ENCODE measurements at places on chromosomes 1 and 21. TPM values are rescaled to one million over a fixed set of nuclear protein-coding genes. Genes with fewer than 3 reads are reported as not detected.

GRCh38 chr1:198620951-198621824 is 17.7 kb upstream of the PTPRC start:
- H3K4me3 ChIP-seq: no peak overlapping the region
- H3K27me3 ChIP-seq: no peaks in the 10 kb centered on the region
- no peak for DNase-seq
- H3K4me1 ChIP-seq: no peaks in the 10 kb centered on the region

DNA sequence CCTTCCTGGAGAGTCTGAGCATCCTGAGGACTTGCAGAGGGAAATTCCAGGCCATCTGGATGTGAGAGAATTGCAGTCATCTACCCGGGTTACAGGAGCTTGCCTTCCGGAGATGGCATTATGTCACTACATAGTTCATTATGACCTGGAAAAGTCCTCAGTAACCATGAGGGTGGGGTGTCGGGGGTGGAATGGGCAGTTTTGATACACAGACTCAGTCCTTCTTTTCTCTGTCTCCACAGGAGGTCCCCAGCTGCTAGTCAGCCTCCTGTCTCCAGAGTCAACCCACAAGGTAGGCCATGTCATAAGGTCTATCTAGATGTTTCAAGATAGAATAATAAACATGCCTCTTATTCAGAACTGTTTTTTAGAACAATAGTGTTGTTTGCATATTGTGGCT is 268.2 kb upstream of the SGIP1 start:
- H3K36me3 ChIP-seq: no peaks in the 10 kb centered on the region
- DNase-seq: no peak
- H3K4me1 ChIP-seq: peaks cover 2% of the 10 kb centered on the region
- H3K27ac ChIP-seq: no peak overlapping the region
- H3K27me3 ChIP-seq: no peaks in the 10 kb centered on the region
- H3K4me3 ChIP-seq: no peak overlapping the region

- DNase-seq: no peak
- no peaks in the 10 kb centered on the region for H3K36me3 ChIP-seq
- no peak overlapping the region for H3K4me3 ChIP-seq
- no peak overlapping the region for H3K27ac ChIP-seq
- H3K27me3 ChIP-seq: no peaks in the 10 kb centered on the region
These were observed 57.1 kb upstream of the C1orf87 start for GRCh38 chr1:60130703-60131102.

- H3K36me3 ChIP-seq: no peaks in the 10 kb centered on the region
- no peak overlapping the region for H3K4me3 ChIP-seq
- no peaks in the 10 kb centered on the region for H3K4me1 ChIP-seq
- no peak overlapping the region for H3K27ac ChIP-seq
- DNase-seq: no peak
These were observed 295.8 kb downstream of the MATN1 start for GRCh38 chr1:30427545-30427944.

- no peaks in the 10 kb centered on the region for H3K36me3 ChIP-seq
- peak overlapping the region; percentile 60 for H3K27ac ChIP-seq
- no peak for DNase-seq
- no peaks in the 10 kb centered on the region for H3K27me3 ChIP-seq
These were observed 149.3 kb upstream of the KIAA0040 start for GRCh38 chr1:175341631-175342429.

DNA sequence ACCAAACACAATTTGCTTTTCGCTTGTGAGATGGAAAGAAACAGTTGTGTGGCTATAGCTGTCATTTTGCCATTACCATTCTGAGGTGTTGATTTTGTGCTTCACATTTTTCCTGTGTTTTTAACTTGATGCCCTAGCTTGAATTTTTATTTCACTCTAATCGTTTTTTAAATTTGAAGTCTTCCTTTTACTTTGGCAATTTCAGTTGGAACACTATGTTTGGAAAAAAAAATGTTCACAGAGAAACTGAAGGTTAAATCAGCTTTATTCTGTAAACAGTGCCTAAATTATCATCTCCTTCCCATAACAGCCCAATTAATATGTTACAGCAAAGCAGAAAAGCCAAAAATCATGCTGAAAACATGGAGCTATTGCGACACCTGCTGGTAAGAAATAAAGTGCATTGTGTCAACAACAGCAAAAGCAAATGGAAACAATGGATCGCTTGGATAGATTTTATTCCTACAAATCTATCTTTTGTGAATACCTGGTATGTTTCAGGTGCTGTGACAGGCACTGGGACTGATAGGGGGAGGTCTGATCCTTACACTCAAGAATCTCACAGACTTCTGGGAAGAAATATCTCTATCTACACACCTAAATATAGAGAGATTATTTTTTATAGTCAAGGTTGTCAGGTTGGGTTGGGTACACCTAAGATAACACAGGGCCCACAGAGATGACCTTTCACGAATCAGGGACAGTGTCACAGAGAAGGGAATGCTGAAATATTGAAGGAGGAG is 16.2 kb upstream of the ERICH3 start:
- H3K4me1 ChIP-seq: no peaks in the 10 kb centered on the region
- H3K27ac ChIP-seq: no peak overlapping the region
- H3K27me3 ChIP-seq: no peaks in the 10 kb centered on the region
- no peak overlapping the region for H3K4me3 ChIP-seq
- DNase-seq: peak; percentile 40

- H3K4me3 ChIP-seq: no peak overlapping the region
- no peaks in the 10 kb centered on the region for H3K27me3 ChIP-seq
- no peak overlapping the region for H3K27ac ChIP-seq
- no peaks in the 10 kb centered on the region for H3K36me3 ChIP-seq
- DNase-seq: no peak
These were observed 67.6 kb upstream of the GUCA2B start for GRCh38 chr1:42085596-42085995.

- no peaks in the 10 kb centered on the region for H3K36me3 ChIP-seq
- no peaks in the 10 kb centered on the region for H3K4me1 ChIP-seq
- no peaks in the 10 kb centered on the region for H3K27me3 ChIP-seq
- DNase-seq: no peak
These were observed 141.9 kb upstream of the MAP1LC3C start for GRCh38 chr1:242140836-242141235.

GRCh38 chr1:109529881-109530456 is 9.7 kb upstream of the GPR61 start:
- no peak overlapping the region for H3K4me3 ChIP-seq
- no peaks in the 10 kb centered on the region for H3K27me3 ChIP-seq
- H3K36me3 ChIP-seq: no peaks in the 10 kb centered on the region

DNA sequence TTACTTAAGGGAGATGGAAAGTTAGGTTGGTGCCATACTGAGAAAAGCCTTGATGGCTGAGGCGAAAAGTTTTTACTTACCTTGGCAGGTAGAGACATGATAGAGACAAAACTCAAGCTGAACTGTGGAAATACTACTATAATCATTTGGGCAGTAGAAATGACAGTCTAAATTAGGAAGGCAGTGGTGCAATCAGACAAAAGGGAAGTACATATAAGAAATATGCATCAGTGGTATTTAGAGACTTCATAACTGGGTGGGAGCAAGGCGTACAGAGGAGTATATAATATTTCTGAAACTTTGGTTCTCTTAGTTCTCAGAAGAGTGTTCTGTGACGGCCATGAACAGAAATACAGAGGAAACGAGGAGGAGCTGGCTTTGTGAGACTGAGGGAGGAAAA is 2.4 kb upstream of the CEP350 start:
- no peak overlapping the region for H3K4me3 ChIP-seq
- H3K27ac ChIP-seq: no peak overlapping the region
- H3K4me1 ChIP-seq: peaks cover 16% of the 10 kb centered on the region
- no peaks in the 10 kb centered on the region for H3K27me3 ChIP-seq

DNA sequence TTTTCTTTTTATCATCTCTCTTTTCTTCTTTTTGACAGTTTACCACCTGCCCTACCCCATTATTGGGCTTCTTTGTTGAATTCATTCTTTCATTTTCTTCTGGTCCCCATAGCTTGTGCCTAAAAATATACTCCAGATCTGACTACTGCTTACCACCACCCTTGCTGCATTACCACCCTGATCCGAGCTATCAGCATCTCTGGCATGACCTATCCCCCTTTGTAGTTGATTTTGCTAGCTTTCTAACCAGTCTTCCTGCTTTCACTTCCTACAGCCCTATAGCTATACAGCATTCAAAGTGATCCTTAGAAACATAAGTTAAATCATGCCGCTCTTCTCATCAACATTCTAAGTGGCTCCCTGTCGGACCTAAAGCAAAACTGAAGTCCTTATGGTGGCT is 59.4 kb upstream of the MPC2 start:
- H3K27me3 ChIP-seq: no peaks in the 10 kb centered on the region
- H3K36me3 ChIP-seq: peaks cover 19% of the 10 kb centered on the region
- H3K4me3 ChIP-seq: no peak overlapping the region
- no peak overlapping the region for H3K27ac ChIP-seq
- peaks cover 6% of the 10 kb centered on the region for H3K4me1 ChIP-seq

DNA sequence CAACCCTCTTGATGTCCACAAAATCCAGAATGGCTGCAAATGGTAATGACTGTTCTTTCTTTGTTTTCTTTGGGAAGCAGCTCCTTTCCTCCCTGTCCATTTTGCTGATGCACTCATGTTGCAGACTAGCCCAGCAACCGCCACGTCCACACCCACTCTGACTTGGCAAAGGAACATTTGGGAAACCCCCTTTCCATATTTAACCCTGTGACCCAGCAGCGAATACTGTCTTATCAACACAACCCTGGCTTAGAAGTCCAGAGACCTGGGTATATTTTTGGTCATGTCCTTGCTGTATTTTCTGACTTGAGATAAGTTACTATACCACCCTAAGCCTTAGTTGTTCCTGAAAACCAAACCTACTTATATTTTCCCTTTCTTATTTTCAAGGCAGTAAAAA is 18.1 kb upstream of the SHE start:
- H3K27ac ChIP-seq: no peak overlapping the region
- H3K4me1 ChIP-seq: peaks cover 11% of the 10 kb centered on the region
- H3K36me3 ChIP-seq: no peaks in the 10 kb centered on the region
- H3K4me3 ChIP-seq: no peak overlapping the region
- DNase-seq: no peak

DNA sequence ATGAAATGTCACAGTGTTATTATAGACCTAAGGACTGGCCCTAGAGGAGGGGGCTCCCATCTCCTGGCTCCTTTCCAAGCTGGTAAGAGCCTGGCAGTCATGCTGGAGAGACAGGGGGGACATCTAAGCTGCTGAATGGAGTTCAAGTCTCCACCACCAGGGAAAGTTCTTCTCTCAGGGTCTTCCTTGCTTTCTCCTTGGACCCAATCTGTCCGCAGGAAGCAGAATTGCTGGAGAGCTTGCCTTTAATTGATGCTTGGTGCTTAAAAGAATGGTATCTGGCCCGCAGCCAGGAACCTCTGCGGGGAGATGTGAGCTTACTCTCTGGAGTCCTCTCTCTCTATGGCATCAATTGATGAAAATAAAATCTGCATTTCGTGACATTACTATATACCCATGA is 25.1 kb downstream of the IRF2BP2 start:
- no peaks in the 10 kb centered on the region for H3K27me3 ChIP-seq
- DNase-seq: no peak
- H3K4me1 ChIP-seq: peaks cover 32% of the 10 kb centered on the region
- H3K4me3 ChIP-seq: no peak overlapping the region

DNA sequence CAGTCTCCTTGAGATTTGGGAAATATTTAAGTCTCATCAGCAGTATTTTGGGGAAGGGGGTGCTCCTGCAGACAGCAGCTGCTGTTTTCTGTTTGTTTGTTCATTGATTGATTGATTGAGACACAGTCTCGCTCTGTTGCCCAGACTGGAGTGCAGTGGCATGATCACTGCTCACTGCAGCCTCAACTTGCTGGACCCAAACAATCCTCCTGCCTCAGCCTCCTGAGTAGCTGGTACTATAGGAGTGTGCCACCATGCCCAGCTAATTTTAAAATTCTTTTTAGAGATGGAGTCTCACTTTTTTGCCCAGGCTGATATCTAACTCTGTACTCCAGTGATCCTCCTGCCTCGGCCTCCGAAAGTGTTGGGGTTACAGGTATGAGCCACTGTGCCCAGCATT is 18.2 kb downstream of the UCK2 start:
- H3K36me3 ChIP-seq: no peaks in the 10 kb centered on the region
- no peak overlapping the region for H3K4me3 ChIP-seq
- no peaks in the 10 kb centered on the region for H3K4me1 ChIP-seq
- H3K27me3 ChIP-seq: no peaks in the 10 kb centered on the region
- DNase-seq: no peak
- no peak overlapping the region for H3K27ac ChIP-seq

DNA sequence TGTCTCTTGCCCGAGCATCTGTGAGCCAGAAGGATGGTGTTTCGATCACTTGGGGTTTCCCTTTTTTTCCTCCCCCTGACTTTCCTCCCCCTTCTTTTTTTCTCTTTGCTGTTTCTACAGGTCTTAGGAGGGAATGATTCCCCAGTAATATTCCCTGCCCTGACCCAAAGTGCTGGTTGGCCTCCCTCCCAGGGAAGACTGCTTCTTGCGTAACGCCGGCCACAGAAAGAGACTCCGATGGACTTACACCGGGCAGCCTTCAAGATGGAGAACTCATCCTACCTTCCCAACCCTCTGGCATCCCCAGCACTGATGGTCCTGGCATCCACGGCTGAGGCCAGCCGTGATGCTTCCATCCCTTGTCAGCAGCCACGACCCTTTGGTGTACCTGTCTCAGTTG is 6.8 kb downstream of the RNF220 start:
- no peak for DNase-seq
- no peak overlapping the region for H3K27ac ChIP-seq
- H3K27me3 ChIP-seq: peaks cover 44% of the 10 kb centered on the region
- H3K4me3 ChIP-seq: no peak overlapping the region
- H3K4me1 ChIP-seq: peaks cover 9% of the 10 kb centered on the region

- H3K4me1 ChIP-seq: no peaks in the 10 kb centered on the region
- DNase-seq: no peak
- H3K27me3 ChIP-seq: peaks cover 5% of the 10 kb centered on the region
- H3K36me3 ChIP-seq: no peaks in the 10 kb centered on the region
- no peak overlapping the region for H3K27ac ChIP-seq
These were observed 31.5 kb downstream of the OLIG1 start for GRCh38 chr21:33101300-33101911.

DNA sequence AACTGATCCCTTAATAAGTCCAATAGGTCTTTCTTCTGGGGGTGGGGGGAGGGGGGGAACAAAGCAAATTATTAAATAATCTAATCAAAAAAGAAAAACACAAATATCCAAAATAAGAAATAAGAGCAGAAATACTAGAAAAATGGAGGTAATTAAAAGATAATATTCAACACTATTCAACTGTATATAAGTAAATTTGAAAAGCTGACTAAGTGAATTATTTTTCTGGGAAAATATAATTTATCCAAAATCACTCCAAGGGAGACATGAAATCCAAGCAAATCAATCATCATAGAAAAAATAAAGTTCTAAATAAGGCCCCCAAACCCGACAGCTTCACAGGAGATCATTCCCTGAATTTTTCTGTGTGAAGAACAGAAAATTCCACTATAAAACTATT is 18.8 kb downstream of the VPS26C start:
- H3K4me1 ChIP-seq: no peaks in the 10 kb centered on the region
- H3K27ac ChIP-seq: no peak overlapping the region
- DNase-seq: no peak
- no peaks in the 10 kb centered on the region for H3K27me3 ChIP-seq
- no peak overlapping the region for H3K4me3 ChIP-seq
- no peaks in the 10 kb centered on the region for H3K36me3 ChIP-seq

GJC2 gene
- not detected for polyA plus RNA-seq

MIXL1 gene
- polyA plus RNA-seq: not detected

CLCNKA gene
- polyA plus RNA-seq: not detected

NBPF4 gene
- polyA plus RNA-seq: not detected
